Activated naive CD8-positive, alpha-beta T cell treated with anti-CD3 and anti-CD28 coated beads for 36 hours (primary cell): ENCODE measurements at places on chromosomes 7 and 10. TPM values are rescaled to one million over a fixed set of nuclear protein-coding genes. Genes with fewer than 3 reads are reported as not detected.

GRCh38 chr7:128714701-128715495, 24.3 kb upstream of the CALU start:
- H3K27ac ChIP-seq: no peak overlapping the region
- peaks cover 2% of the 10 kb centered on the region for H3K4me1 ChIP-seq
- peaks cover 26% of the 10 kb centered on the region for H3K27me3 ChIP-seq
- no peaks in the 10 kb centered on the region for H3K36me3 ChIP-seq
- no peak for DNase-seq

DNA sequence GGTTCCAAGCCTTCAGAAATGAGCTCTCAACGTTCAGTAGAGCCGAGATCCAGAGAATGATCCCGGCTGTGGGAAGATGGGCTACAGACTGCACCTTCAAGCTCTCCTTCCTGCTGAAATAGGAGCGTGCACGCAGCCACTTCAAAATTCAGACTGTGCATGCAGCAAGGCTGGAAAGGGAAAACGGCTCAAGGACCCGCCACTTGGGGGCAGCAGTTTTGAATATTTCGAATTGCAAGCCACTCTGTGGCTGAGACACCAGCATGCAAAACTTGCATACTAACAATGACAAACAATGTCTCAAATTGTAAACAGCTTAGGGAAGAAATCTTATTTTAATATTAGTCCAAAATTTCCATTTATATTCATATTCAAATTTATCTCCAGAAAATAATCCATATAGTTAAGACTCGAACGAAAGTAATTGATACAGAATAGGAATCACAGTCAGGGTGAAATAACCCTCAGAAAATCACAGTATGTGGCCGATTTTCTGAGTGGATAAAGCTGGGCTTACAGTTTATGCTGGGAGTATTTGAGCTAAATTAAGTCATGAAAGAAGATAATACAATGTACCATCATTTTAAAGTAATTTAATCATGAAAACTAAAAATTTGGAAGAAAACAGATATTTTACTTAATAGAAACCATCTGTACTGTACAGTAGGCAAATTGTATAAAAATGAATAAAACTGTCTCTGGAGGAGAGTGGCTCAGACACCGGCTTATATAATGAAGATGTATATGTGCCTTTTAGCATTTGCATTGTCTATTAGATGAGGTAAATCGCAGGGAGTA, 137.9 kb upstream of the MKI67 start:
- H3K4me1 ChIP-seq: no peaks in the 10 kb centered on the region
- no peak overlapping the region for H3K4me3 ChIP-seq
- peaks cover 57% of the 10 kb centered on the region for H3K27me3 ChIP-seq

ZFAND4 gene
- 11.3 TPM for total RNA-seq

GRCh38 chr10:116694243-116694926, 48.0 kb downstream of the HSPA12A start:
- no peak overlapping the region for H3K27ac ChIP-seq
- no peaks in the 10 kb centered on the region for H3K4me1 ChIP-seq
- H3K4me3 ChIP-seq: no peak overlapping the region

ZP3 gene
- total RNA-seq: 3.5 TPM

DNA sequence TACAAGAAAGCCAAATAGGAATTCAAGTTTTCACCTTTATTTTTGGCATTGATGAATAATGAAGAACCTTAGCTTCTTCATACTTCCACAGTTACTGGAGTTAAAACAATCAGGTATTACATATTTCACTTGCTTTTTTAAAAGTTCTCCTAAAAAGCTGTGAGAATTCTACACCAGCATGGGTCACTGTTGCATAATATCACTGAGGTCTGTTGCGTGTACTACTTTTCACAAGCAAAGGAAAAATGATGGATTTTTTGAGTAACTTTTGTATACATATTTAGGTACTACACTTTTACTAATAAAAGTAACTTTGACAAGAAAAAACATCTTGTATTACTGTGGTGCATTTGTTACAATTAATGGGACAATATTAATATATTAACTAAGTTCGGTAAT, 15.2 kb downstream of the FAM24B start:
- H3K36me3 ChIP-seq: peaks cover 34% of the 10 kb centered on the region
- no peak for DNase-seq
- H3K4me1 ChIP-seq: peaks cover 15% of the 10 kb centered on the region
- H3K27ac ChIP-seq: no peak overlapping the region
- H3K27me3 ChIP-seq: no peaks in the 10 kb centered on the region

AFAP1L2 gene
- total RNA-seq: 3.2 TPM

AGAP3 gene
- 25.3 TPM for total RNA-seq

DNA sequence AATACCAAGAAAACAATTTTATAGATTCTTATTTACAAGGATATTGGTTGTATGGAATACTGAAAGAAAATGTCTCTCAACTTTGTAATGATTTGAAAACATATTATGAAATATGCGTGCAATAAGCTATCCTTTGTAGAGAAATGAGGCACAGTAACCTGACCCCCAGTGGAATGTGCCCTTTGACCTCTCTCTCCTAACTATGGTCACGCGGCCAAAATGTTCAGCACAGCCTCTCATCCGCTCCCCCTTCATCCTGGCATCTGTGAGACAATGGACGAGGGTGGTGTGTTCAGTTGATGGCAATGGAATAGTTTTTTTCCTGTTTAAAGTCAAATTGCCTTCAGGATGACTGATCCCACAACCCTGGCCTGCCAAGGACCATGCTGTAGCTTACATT, 13.3 kb downstream of the BEND7 start:
- no peaks in the 10 kb centered on the region for H3K4me1 ChIP-seq
- no peak for DNase-seq
- H3K27me3 ChIP-seq: peaks cover 26% of the 10 kb centered on the region
- no peak overlapping the region for H3K27ac ChIP-seq

DNA sequence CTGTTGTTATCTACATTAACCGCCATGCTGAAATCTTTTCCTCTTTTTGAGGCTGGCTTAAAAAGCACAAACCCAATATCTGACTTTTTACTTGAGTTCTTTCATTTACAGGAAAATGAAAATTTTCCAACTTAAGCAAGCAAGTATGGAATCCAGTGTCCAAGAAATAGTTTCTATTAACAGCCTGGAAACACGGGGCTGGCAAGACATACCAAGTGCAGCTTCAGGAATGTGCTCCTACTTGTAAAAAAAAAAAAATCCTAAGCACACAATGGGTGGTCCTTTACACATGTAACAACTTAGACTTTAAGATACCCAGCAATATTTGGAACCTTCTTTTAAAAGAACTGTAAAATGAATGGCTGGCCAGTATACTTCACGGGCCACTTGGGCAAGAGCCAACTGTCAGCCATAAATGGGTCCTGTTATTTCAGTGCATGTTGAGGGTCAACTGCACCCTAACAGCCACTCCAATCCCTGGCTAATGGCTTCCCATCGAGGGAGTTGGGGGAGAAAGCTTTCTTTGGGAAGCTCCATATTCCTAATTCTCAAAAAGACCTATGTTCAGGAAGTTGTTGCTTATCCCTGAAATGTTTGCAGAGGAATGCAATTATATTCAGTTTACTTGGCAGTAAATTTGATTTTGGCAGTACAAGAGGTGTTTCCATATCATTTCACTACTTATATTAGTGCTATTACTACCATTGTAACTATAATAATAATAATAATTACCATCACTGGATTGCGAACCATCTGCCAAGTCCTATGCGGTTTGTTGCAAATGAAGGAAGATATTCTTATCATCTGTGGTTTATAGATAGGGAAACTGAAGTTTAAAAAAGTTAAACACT, 236.4 kb upstream of the TMEM72 start:
- no peak for DNase-seq
- no peaks in the 10 kb centered on the region for H3K4me1 ChIP-seq
- H3K27ac ChIP-seq: no peak overlapping the region
- no peaks in the 10 kb centered on the region for H3K36me3 ChIP-seq
- no peaks in the 10 kb centered on the region for H3K27me3 ChIP-seq
- no peak overlapping the region for H3K4me3 ChIP-seq

- DNase-seq: no peak
- H3K27me3 ChIP-seq: no peaks in the 10 kb centered on the region
- H3K36me3 ChIP-seq: no peaks in the 10 kb centered on the region
- H3K4me3 ChIP-seq: no peak overlapping the region
- no peaks in the 10 kb centered on the region for H3K4me1 ChIP-seq
Measured at GRCh38 chr10:51170518-51171245, 96.4 kb downstream of the PRKG1 start.

GPR85 gene
- total RNA-seq: not detected
